ENCODE measurements at places on chromosomes 5 and 9. TPM values are rescaled to one million over a fixed set of nuclear protein-coding genes. Genes with fewer than 3 reads are reported as not detected.

DNA sequence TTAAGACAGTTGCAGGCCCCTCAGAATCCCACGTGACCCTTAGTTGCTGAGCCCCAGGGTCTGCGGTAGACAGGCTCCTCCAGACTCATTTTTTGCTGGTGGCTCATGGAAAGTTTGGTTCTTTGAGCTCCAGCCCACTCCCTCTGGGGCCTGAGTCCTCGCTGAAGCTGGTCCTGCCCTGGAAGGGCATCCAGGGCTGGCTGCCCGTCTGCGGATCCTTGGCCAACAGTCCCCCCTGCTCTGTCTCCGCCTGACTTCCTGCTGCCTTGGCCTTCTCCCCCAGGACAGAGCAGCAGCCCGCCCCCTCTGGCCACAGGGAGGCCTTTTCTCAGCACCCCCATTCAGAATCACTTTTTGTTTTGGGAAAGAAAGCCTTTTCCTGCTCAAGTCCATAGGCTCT lies 24.4 kb downstream of the SLC6A7 start:
- DNase-seq = no peak

DNA sequence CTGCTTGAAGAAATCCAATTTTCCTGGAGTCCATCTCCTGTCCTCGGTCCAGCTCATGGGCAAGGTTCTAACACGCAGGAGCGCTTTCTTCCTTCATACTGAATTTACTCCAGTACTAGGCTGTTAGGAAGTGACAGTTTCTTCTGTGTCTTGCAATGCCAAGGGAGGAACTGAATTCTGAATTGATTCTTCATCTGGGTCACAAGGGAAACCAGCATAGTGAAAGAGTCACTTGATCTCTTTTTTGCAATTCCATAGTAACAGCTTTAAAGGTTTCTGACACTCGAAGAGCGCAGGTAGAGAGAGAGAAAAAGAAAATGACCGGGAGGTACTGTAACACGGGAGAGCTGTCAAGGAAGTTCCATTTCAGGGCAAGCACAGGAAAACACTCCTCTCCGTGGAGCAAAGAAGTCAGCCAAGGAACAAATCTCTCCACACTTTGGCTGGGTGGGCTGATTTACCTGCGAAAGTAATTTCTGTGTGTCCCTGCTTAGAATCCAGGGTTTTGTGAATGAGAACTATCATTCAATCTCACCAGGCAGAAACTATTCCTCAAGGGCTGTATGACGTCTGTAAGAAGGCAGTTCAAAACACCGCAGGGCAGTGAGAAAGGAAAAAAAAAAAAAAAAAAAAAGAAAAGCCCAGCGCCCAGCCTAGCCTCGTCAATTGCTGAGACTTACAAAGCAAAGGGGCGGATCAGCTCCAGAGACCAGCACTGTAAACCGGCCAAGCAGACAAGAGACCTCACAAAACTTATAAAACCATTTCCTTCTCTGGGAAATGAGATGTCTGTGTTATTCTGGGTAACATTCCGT lies 617.8 kb downstream of the PDE4D start:
- DNase-seq = no peak

The CYSRT1 gene
- not detected for total RNA-seq

The ETF1 gene
- 80.1 TPM for total RNA-seq

GRCh38 chr5:59562756-59563389 lies 330.7 kb downstream of the PDE4D start:
- no peak for DNase-seq

DNA sequence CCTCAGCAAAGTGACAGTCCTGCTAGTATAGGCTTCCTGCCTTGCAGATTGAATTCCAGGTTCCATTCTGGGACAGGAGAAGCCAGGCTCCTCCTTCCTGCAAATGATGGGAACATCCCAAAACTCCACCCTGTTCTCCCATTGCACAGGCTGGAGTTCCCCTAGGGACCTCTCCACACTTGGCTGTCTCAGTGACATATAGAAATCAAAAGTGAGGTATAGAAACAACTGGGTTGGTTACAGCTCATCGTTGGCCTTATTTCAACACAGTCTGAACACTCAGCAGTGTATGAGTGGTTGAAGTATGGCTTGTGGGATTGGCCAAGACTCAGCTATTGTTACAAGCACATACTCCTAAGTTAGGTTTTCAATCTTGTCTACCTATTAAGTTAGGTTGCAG lies 157.8 kb upstream of the FTMT start:
- no peak for DNase-seq

- DNase-seq = no peak
Observed at GRCh38 chr5:118603278-118603677, 385.1 kb downstream of the DTWD2 start.

The MCCC2 gene
- 39.6 TPM for total RNA-seq

The COL15A1 gene
- total RNA-seq = 37.7 TPM

DNA sequence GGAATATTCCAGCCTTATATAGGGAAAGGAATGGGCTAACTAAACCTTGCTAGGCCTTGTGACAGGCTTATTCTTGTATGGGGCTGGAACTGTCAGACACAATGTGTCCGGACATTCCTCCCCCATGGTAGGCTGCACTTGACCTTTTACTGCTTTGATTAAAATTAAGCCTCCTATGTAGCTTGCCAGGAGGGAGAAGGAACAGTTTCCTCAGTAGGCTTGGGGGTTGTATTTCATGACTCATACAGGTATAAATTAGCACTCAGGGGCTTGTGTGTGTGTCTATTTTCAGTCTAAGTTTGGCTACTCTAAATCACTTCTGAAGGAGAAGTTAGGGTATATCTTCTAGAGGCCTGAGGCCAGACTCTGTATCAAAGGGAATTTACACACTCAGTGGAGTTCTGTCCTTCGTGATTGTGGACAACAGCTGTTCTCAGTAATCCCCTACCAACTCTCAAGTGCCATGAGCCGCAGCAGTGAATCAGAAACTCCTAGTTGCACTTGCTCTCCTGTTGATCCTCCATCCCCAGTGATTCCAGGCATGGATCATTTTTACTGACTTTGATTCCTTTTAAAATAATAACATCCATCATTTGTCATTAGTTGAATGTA lies 16.4 kb downstream of the ADAMTS16 start:
- DNase-seq = no peak

DNA sequence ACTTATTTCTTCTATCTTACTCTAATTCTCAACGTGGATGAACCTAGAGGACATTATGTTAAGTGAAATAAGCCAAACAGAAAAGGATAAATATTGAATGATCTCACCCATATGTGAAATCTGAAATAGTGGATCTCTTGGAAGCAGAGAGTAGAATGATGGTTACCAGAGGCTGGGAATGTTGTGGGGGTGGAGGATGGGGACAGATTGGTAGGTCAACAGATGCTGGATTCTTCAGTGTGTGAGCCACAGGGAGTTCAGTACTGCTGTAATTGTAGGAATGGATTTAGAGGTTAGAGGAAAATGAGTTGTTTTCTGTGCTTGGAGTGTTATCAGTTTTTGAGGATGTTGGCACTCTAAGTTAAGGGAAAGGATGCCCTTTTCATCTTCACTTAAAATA lies 190.6 kb downstream of the FBXL7 start:
- no peak for DNase-seq

- peak; percentile 99 for DNase-seq
Observed at GRCh38 chr5:81751009-81751835, at the start of gene SSBP2. SSBP2 (minus strand) TSS chr5:81751097; CDS start chr5:81751042, 55 bp downstream.

The PTPRD gene
- 13.2 TPM for total RNA-seq

The SPOCK1 gene
- total RNA-seq = 43.2 TPM

DNA sequence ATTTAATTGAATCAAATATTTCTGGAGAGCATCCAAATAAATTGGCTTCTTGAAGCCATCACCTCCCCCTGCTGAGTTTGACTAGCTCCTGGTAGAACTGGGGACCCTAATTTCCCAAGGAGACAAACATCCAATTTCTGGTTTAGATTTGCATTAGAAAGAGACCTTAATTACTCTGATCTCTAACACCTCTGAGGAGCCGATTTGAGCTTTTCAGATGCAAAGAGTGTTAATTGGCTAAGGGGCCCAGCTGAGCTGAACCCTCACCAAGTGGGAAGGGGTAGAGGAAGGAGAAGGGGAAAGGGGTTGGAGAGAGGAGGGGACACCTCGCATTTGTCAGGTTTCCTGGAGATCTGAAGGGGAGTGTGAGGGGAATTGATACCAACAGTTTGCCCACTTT lies 145.4 kb upstream of the SHB start:
- no peak for DNase-seq

- DNase-seq = no peak
Observed at GRCh38 chr5:21918451-21918850, 934.7 kb downstream of the CDH12 start.

DNA sequence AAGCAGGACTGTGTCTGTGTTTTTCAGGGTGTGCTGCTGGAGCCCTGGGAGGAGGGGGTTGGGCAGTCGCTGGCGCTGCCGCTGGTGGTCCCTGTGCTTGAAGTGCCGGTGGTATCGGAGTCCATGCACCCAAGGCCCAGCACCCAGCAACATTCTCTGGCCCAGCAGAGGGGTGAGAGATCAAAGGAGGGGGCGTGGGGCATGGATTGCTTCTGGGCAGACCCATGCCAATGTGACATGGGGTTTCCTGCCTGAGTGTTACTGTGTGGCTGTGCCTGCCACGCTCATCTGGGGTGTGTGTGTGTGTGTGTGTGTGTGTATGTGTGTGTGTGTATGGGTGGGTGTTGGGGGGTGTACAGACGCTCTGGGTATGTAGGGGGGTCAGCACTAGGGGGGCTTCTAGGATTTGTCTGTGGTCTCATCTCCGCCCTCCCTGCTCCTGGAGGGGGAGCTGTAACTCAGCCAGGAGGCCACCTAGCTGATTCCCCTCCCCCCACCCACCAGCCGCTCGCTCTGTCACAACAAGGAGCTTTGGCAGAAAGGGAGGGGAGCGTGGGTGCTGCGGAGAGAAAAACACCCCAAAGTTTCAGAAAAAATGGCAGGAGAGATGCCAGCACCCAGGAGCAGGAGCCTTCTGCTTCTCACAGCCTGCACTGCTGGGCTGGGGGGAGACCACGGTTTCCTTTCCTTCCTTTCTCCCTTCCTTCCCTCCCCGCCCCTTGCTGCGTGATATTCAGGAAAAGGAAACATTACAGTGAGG lies 35.9 kb upstream of the HSPA9 start:
- no peak for DNase-seq

DNA sequence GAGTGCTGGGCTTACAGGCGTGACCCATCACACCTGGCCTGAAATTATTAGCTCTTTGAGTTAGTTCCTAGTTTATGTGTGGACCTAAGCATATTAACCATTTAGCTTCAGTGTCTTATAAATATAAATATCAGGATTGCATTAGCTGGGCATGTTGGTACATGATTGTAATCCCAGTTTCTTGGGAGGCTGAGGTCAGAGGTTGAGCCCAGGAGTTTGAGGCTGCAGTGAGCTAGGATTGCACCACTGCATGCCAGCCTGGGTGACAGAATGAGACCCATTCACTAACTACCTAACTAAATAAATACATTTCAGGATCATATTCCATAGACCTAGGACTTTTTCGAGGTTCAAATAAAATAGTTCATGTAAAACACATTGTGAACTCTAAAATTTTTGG lies 129.8 kb downstream of the VPS13A start:
- DNase-seq = no peak

The SPINK4 gene
- not detected for total RNA-seq

DNA sequence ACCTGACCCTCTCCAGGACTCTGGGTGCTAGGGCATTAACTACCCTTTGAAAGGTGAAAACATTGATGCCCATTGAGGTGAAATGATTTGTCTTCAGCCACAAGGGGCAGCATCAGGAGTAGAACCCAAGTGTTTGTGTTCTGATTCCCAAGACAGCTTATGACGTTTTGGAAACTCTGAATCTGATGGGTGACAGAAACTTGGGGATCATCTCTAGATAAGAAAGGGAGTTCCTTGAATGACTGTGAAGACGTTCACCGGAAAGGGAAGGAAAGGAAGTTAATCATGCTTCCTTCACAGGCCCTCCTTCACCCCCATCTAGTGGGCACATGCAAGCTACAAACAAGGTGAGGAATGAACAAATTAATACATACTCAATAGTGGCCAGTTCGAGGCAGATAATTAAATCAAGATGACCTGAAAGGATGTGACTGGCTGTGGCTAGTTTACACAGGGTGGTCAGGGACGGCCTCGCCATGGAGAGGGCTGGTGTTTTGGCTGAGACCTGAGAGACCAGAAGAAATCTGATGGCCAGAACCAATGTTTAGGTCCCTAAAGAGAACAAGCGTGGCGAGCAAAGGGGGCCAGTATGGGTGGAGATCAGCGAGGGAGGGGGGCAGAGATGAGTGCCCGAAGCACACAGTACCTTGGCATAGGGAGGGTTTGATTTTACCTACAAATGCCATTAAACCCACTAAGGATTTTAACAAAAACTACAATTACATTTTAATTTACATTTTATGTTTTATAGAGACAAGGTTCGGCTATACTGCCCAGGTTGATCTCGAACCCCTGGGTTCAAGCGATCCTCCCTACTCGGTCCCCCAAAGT lies 937 bp upstream of the SLC26A2 start:
- peak; percentile 20 for DNase-seq

DNA sequence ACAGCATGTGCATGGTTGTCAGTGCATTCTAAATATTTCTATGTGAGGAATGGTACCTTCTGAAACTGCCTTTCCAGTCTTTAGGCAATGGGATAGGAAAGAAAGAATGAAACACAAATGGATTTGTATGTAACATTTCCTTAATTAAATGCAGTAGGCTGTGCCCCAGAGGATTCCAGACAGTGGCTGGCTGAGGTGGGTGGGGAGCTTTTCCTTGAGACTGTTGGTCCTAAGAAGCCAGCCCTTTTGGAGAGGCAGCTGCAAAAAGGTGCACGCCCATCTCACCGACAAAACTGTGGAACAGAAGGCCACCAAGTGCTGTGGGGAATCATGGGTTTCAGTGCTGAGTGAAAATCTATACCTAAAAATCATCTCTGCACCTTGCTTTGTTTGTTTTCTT lies 6.8 kb upstream of the CKMT2 start:
- no peak for DNase-seq

- no peak for DNase-seq
Observed at GRCh38 chr5:98770911-98771322, 2.5 kb upstream of the RGMB start.

The MVB12B gene
- 31.8 TPM for total RNA-seq

The KIF24 gene
- 1.5 TPM for total RNA-seq
